ENCODE measurements at places on chromosomes 3 and 15.

DNA sequence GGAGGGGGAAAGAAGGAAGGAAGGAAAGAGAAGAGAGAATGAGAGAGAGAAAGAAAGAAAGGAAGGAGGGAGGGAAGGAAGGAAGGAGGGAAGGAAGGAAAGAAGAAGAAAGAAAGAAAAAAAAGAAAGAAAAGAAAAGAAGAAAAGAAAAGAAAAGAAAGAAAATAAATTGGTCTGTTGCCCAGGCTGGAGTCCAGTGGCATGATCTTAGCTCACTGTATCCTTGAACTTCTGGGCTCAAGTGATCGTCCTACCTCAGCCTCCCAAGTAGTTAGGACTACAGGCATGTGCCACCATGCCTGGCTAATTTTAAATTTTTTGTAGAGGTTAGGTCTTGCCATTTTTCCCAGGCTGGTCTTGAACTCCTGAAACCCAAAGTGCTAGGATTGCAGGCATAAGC, 11.6 kb upstream of the RNF7 start:
- DNase-seq = no peak

- no peak for DNase-seq
Observed at GRCh38 chr3:186937017-186937875, 6.9 kb downstream of the ST6GAL1 start.

DNA sequence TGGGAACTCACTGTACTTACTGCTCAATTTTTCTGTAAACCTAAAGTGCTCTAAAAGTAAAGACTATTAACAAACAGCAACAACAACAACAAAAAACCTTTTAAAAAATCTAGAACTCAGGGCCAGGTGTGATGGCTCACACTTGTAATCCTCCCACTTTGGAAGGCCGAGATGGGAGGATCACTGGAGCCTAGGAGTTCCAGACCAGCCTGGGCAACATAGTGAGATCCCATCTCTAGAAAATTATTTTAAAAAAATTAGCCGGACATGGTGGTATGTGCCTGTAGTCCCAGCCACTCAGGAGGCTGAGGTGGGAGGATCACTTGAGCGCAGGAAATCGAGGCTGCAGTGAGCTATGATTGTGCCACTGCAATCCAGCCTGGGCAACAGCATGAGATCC, 161.8 kb downstream of the NUP210 start:
- no peak for DNase-seq

- DNase-seq = no peak
Observed at GRCh38 chr3:51720292-51721061, 13.6 kb downstream of the GRM2 start.

- DNase-seq = no peak
Observed at GRCh38 chr15:85407421-85408269, 27.2 kb downstream of the AKAP13 start.

- no peak for DNase-seq
Observed at GRCh38 chr15:85414495-85414894, 34.1 kb downstream of the AKAP13 start.

DNA sequence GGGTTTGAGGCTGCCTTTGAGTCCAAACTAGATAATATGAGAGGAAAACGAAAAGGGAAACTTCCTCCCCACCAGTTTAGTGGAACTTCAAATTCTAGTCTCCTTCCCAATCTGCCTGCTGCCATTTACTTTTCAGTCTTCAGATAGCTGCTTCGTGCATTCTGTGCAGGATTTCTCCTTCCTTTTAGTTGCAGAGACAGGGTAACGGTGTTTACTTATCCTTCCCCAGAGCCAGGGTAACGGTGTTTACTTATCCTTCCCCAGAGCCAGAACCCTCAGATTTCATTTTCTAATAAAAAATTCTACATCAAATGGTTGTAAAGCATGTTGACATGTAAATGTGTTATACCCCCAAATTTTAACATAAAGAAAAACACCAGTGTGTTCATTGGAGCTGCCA, 282.6 kb downstream of the VPS13C start:
- no peak for DNase-seq

GRCh38 chr3:143685491-143685890, 162.8 kb downstream of the SLC9A9 start:
- DNase-seq = no peak

All from stimulated activated CD4-positive, alpha-beta T cell treated with anti-CD3 and anti-CD28 coated beads, Interleukin-1b, Interleukin-23, amount 100 ng/mL, for 24 hours (primary cell).